ENCODE measurements at places on chromosomes 4 and X.

DNA sequence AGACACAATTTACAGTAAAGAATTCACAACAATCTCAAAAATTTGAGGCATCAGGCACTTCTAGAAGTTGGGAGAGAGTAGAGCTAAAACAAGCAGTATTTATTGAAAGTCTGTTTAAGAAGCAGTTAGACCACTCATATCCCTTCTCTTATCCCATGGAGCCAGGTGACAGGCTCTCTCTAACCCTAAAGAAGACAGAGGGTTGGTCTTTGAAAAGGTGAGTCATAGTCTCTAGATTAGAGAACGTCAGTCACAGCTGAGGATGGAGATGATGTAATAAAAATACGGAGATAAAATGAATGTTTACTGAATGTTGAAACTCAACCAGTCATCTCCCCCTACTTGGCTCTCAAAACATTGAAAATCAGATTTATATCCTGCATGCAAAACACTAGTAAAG, 223.8 kb downstream of the CHIC2 start:
- no peak for DNase-seq

DNA sequence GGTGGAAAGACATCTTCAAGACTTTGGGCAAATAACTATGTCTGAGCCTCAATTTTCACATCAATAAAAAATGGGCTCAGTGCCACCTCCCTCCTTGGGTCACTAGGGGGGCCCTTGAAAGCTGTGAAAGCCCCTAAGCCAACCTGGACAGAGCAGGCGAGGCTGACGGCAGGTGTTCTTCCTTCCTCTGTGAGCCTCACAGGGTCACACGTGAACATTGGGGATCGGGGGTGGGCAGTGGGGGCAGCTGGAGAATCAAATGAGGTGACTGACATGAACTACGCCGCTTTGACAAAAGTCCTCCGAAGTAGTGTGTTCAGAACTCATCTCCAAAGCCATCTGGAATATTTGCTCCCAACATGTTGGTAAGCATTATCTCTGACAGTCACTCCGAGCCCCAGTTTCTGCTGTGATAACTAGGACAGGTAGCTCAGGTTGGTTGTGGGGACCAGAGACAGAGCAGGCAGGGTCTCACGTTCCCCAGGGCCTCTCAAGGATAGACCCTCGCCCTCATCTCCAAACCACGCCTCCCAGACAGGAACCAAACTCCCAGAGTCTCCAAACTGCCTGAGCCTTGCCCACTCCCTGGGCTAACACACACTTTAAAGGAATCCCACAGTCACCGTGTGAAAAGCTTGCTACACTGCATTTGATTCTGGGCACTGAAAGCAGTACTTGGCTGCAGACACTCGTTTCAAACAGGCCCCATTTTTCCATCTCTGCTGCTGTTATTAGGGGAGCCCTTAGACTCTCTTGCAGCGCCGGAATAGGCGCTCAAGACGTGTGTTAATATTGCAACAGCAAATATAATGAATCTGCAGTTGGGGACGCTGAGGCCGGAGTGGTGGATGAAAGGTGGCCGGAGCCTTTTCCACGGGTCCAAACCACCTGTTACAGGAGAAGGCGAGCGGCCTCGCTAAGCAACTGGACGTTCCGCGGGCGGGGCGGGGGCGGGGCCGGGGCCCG, 717 bp upstream of the WFS1 start:
- no peak for DNase-seq

DNA sequence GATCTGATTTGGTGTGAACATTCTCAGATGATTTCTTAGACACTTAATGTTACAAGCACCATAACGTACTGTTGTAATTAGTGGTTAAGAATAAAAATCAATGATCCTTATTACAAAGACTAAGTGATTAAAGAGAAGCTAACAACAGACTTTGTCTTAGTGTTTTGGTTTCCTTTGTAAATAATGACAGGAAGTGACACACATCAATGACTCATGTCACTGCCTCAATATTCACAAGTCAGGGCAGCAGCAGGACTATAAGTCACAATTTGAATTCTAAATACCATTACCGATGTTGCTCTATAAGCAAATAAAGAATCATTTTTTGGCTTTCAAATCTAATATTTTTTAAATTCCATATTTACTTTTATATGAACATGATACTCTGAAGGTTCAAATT, 115.8 kb upstream of the FAT4 start:
- no peak for DNase-seq

DNA sequence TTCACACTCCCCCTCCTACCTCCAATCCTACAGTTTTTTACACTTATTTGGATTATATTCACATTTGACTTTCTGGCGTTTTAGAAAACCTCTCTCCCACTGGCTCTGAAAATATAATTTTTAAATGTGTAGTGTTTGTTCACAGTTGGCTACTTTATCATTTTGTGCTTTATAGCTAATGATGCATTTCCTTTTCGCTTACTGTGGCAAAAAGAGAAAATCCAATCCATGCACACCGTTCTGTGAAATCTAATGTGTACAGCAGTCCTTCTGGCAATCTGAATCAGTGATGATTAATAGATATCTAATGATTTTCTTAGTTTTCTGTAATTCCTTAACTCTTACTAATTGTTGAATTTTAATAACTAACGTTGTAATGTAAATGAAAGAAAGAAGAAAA, 271.5 kb downstream of the ARAP2 start:
- no peak for DNase-seq

GRCh38 chrX:18616688-18617406, 55.1 kb downstream of the RS1 start:
- no peak for DNase-seq

- DNase-seq: no peak
These were observed 98.7 kb upstream of the GRIA3 start for GRCh38 chrX:123085311-123085940.

GRCh38 chr4:15479089-15479912, 9.6 kb downstream of the CC2D2A start:
- DNase-seq: peak; percentile 72

DNA sequence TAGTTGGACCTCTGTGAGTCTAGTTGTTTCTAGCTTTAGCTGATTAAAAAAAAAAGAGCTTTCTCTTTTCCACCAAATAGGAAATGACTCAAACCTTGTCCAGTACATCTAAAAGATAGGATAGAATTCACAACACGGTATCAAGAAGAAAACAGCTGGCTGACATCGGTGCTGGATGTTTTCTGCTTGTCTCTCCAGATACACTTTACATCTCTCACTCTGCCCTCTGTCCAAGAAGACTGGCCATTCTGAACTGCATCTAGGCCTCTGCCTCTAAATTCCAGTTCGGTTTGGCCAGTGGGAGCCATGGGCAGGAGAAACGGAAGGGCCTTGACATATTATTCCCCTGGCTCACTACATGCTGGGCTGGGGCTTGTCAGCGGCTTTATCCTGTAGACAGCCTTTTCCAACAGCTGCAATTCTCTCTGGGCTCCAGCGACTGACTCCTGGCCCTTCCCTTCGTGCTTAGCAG, 57.3 kb upstream of the SHISA3 start:
- DNase-seq: no peak

- no peak for DNase-seq
These were observed 215.3 kb upstream of the TTC29 start for GRCh38 chr4:147160908-147161513.

DNA sequence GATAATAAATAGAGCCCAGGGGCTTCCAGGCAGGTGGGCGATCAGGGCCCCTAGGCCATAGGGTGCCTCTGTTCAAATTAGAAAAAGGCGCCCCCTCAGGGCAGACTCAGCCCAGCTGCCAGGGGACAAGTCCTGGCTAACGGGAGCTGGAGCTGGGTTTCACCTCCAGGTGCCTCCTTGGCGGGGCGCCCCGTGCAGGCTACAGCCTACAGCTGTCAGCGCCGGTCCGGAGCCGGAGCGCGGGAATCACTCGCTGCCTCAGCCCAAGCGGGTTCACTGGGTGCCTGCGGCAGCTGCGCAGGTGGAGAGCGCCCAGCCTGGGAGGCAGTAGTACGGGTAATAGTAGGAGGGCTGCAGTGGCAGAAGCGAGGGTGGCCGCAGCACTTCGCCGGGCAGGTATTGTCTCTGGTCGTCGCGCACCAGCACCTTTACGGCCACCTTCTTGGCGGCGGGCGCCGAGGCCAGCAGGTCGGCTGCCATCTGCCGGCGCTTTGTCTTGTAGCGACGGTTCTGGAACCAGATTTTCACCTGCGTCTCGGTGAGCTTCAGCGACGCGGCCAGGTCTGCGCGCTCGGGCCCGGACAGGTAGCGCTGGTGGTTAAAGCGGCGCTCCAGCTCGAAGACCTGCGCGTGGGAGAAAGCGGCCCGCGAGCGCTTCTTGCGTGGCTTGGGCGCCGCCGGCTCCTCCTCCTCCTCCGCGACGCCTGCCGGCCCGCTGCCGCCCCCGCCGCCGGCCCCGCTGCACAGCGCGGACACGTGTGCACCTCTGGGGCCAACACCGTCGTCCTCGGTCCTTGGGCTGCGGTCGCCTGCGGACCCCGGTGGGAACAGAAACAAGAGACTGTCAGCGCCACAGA, 2.4 kb downstream of the NKX3-2 start:
- no peak for DNase-seq

Data from upper lobe of right lung (tissue), 1 donor.